Stimulated activated CD8-positive, alpha-beta memory T cell treated with anti-CD3 and anti-CD28 coated beads, Interleukin-7, amount 100 ng/mL, for 24 hours (primary cell): ENCODE measurements at places on chromosomes 2 and 18.

DNA sequence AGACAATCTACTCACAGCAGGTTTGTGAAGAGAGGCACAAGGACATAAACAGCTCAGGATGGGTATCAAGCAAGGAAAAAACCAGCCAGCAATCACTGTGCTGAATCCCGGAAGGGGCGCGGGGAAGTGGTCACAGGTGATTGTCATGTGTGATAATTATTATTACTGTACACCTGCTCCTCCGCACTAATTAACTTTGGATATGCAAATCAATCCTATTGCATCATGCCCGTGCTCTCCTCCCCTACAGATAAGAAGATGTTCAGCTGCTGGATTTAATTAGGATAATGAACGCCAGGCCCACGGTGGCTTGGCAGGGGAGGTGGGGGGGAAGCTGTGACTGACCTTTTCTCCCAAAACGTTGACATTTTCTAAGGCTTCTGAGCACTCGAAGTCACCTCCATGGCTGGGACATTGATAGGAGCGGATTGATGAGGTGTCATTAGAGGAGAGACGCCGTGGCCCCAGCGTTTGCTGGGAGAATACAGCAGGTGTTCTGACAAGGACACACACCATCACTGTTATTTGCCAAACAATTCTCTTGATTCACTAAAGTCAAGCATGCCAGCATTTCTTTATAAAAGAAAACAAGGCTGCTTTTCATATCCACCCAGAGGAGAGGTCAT lies 160.3 kb upstream of the VRK2 start:
- DNase-seq, result no peak

- no peak for DNase-seq
These were observed 523.5 kb downstream of the LRRTM4 start for GRCh38 chr2:76998704-76999103.

- no peak for DNase-seq
These were observed 15.9 kb downstream of the VWA3B start for GRCh38 chr2:98102878-98103277.

GRCh38 chr2:150267651-150268415 lies 219.6 kb downstream of the RND3 start:
- DNase-seq, result no peak

GRCh38 chr2:157838442-157839161 lies 37.5 kb downstream of the ACVR1 start:
- no peak for DNase-seq

DNA sequence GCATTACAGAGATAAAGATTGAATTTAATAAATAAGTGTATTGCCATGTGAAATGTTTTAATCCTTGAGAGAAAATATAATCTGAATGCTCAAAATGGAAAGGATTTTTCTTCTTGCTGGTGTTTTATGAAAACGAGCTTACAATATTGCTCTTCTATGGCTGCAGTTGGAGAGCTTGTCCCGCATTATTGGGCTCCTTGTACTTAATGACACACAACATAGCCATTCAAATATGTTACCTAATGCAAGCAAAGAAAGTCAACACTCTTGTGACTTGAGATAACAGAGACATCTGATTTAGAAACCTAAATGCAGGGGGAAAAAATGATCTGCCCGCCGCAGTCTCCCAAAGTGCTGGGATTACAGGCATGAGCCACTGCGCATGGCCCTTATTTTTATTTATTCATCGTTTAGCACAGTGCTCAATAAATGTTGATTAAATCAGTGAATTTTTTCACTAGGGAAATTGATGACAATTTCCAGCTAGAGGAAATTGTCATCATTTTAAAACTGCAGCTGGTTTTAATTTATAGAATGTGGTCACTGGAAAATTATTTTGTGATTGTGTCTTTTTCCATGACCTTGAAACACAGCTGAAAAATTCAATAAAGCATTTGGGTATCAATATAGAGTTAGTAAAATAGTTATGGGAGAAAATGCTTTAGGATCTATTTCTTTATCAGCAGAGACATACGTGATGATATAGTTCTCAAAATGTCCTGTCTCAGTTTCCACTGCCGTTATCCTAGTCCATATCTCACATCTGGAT lies 2.4 kb upstream of the PRKD3 start:
- DNase-seq, result no peak

DNA sequence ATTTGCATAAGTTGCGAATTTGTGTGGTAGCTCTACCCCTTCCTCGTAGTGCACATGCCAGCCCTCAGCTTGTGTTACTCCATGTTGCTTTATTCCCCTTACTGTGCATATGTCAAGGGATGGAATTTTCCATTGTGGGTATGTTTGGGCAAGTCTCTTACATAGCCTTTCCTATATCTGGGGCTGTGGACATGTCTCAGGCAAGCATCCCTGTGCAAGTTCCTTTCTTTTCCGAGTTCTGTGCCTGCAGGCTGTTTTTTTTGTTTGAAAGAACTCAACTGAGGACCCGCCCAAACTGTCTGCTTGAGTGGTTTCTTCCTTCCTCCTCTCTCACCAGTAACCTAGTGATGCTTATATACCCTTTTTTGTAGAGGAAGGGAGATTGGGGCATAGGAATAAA lies 1739.1 kb upstream of the PIK3C3 start:
- no peak for DNase-seq

- DNase-seq, result no peak
These were observed 2.6 kb upstream of the HNRNPLL start for GRCh38 chr2:38605298-38605830.

DNA sequence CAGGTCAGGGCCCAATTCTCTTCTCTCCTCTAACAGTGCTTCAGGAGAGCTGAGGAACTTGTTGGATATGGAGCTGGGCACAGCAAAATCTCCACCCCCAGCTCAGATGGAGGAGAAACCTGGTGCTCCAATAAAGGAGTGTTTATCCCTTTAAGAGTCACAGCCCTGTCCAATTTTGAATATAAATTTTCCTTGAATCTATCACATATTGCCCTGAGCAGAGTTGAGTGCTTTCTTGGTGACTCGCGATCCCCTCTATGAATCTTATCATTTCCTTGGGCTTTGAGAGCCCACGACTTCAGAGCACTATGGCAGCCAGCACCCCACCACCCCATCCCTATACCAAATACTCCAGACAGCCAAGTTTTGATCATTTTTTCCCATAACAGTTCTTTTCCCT lies 34.4 kb upstream of the SMAD7 start:
- no peak for DNase-seq

GRCh38 chr2:128607911-128608506 lies 289.3 kb upstream of the HS6ST1 start:
- DNase-seq, result no peak

DNA sequence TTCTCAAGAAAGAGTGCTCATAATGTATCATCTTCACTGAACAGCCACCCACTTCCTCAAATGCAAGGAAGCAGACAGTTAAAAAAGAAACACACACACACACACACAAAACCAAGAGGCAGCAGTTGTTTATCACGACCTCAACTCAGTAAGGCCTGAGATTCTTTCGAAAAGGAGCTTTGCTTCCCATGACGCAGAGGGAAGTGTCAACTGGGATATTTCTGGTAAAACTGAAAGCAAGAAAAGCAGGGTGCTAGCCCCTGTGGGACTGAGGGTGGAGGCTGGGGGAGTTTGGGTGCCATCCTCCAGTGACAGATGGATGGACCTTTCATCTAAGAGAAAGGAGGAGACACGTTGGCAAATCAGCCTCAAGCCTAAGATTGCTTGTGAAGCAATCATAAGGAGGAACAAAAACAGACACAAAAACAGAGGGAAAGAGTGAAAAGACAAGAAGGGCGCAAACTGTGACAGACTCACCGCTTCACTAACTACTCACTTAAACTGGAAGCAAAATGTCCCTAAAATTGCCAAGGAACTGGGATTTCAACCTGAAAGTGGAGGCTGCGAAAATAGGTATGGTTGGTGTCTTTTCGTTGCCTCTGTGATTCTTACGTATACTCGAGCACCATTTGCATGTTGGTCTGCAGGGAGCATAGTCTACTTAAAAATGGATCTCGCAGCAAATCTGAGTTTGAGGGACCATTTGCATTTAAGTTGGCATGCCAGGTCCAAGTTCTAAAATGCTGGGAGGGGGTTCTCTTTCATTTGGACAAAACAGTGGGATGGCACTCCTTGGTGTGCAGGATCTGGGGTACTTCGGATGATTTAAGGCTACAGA lies at the start of gene ARHGAP25:
ARHGAP25 (plus strand) TSS at position 124 of the 838 bp plus-strand sequence; CDS start at position 513, 389 bp downstream.
- no peak for DNase-seq

DNA sequence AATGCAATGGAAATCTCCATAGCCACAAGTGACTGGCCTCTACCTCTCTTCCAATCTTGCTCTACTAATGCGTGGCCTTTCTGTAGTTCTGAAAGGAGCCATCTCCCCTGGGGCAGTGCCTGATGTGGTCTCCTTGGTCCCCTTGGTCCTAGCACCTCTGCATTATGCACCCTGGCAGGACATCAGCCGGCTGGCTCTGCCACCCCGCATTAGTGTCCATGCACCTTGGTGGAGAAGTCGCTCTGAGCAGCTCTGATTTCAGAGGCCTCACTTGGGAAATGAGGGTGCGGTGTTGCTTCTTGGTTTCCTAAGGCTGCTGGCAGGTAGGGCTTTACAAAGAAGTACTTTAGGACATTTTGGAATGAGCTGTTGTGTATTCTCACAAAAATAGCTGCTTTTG lies 317.9 kb downstream of the GBX2 start:
- DNase-seq, result no peak
